ENCODE measurements at places on chromosomes 7 and 10.

DNA sequence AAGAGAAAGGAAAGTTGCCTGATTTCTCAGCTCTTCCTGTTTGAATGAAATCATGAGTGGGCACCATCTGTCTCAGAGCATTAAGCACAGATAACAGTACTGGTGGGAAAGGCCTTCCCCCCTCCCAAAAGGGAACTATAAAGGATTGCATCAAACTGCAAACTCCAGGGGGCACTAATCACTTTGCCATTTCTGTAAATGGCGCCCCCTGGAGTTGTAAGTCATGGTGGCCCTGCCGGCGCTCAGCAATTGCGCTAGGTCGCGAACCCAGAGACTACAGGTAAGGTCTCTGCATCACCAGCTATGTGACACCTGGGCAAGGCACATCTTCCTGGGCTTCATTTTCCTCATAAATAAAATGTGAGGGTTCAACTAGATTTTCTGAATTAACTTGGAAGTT is 11.1 kb downstream of the LRRC4 start:
- DNase-seq, result no peak

DNA sequence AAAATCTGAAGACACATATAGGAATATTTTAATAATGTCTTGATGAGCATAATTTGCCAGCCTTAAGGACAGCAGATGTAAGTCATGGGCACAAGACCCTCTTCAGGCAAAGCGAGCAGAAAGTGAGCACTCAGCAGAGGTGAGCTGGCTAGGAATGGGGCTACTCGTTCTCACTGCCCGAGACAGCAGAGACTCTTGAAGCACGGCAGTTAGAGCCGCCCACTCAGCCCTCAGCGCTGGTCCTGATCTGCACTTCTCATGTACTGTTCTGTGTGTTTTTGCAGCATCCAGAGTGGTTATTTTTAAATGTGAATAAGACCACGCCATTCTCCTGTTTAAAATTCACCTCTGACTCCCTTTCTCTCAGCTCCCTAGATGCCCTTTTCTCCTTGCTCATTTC is 65.3 kb downstream of the GFRA1 start:
- DNase-seq, result no peak

- DNase-seq, result no peak
Observed at GRCh38 chr7:141864765-141865447, 23.6 kb upstream of the PRSS37 start.

- DNase-seq, result no peak
Observed at GRCh38 chr10:75137533-75138438, 26.3 kb downstream of the SAMD8 start.

- DNase-seq, result no peak
Observed at GRCh38 chr7:122482212-122482611, 177.7 kb upstream of the FEZF1 start.
